Pancreas (tissue), 10 donors: ENCODE measurements at places on chromosomes 5 and 9. TPM values are rescaled to one million over a fixed set of nuclear protein-coding genes. Genes with fewer than 3 reads are reported as not detected.

The ADCY2 gene
- polyA plus RNA-seq, result 0.19 TPM

DNA sequence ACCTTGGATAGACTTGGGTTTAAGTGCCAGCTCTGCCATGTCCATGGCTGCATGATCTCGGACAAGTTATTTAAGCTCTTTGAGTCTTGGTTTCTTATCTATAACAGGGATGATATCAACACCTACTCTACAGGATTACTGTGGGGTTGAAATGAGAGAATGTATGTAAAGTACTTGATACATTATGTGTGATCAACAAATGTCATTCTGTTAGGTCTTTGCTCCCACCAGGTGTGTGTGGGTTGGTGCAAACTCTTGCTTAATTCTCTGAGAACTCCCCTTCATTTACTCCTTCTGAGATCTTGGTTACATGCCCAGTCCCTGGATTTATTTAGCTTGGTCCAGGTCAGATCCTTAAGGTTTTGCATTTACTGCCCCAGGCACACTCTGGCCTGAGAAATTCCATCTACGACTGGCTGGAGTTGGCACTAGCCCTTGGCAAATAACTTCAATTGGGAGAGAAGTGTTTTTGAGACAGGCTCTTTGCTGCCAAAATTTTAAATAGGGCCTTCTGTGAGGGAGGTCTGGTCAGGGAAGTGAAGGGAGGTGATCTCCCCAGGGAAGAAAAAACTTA lies 63.5 kb upstream of the KLF9 start:
- no peak for DNase-seq

DNA sequence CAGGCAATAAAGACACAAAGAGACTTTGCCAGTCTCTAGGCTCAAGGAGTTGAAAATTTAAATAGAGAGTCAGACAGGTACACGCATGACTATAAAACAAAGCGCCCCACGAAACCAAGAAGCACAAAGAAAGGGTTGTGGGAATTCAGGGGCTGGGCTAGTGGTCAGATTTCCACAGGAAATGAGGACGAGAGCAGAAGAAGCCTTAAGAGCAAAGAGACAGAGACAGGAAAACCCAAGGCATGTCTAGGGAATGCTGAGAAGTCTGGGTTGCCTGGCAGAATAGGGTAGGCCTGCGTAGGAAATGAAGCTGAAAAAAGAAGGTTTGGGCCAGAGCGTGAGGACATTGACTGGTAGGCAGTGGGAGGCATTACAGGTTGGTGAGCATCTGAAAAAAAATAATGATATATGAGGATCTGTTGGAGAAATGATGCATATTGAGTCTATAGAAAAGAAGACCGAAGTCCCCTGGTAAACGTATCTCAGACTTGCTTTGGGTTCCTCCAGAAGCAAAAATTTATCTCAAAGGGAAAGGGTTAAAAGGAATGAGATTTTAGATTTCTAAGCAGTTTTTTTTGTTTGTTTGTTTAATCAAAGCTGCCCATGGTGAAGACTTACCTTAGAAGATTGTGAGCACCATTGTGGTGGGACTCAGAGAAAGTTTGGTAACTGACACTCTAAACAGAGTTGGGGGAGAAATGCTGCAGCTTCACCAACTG lies 51.8 kb downstream of the SLC1A3 start:
- no peak for DNase-seq

DNA sequence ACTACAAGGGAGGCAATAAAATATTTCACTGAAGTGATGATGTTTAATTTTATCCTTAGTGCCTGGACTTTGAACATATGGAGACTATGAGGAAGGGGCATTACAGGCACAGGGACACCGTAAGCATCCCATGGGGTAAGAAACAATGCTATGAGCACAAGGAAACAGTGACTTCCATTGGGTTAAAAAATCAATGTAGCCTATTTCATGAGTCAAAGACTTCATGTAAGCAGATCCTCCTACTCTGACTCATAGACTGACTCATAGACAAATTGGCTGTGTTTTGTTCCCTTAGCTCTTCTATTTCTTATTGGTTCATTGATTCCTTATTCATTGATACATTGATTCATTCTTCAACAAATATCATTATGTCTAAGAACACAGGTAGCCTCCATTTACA lies 351.0 kb downstream of the PRELID2 start:
- DNase-seq, result no peak

GRCh38 chr9:105297442-105298075 lies 53.1 kb downstream of the SLC44A1 start:
- no peak for DNase-seq

DNA sequence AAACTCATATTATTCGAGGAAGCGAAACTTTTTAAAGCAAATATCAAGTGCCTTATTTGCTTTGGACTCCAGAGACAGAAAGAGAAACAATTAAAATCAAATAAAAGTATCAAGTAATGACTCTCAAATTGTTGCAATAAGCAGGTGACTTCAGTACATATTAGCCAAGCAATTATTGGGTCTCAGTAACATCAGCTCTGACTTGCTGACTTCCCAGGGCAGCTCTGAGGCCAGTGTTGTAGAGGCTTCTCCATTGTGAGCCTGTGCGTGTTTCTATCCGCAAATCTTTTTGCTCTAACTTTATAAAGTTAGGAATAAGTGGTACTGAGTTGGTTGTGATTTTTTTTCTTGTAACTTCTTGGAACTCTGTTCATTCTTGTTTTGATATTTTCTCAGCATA lies 186.8 kb upstream of the PRLR start:
- no peak for DNase-seq

The ADAMTS19 gene
- polyA plus RNA-seq, result 0.02 TPM

- DNase-seq, result no peak
Observed at GRCh38 chr5:150142959-150143349, 12.7 kb downstream of the PDGFRB start.

- no peak for DNase-seq
Observed at GRCh38 chr9:80375477-80375876, 803.7 kb downstream of the TLE4 start.

DNA sequence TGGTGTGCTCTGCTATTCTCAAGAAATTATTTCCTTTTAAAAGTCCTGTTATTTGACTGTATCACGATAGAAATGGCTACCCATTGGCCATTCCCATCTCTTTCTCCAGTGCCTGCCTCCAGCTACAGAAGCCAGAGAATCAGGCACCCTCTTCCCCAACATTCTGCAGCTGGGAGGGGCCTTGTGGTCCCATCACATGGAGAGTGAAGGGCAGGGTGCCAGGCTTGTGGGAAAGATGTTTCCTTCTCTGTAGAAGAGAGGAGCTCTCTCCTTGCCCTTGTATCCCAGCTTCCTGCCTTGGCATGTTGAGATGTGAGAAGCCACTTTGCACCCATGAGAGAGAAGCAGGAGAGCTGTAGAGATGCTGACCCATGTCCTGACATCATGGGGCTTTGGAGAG lies 465.0 kb downstream of the MTRR start:
- DNase-seq, result no peak

DNA sequence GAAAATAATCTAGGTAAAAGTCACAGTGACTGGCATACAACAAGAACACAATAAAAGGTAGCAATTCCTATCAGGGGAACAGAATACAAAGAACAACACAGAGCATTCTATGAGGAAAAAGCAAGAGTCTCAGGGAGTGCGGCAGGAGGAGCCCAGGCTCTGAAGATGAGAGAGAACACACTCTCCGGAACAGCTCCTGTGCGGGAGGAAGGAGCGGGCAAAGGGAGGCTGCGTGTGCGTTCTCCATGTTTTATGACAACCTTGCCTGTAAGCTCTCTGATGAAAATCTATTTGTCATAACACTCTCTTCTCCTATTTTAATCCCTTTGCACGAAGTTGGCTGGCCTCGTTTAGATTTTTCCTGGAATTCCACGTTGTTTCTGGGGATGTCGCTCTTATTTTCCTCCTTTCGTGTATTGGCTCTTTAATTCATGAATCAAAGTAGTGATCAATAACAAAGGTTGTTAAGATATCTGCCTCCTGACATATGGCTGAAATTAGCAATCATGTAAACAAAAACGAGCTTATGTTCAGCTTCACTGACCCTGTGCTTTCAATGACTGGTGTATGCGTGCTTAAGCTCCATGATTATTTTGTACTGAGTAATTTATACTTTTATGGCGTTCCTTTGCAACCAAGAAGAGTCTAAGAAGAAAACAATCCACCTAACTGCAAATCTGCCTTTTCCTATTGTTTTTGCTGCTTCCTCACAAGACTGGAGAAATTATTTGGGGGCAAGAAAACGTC lies 109.5 kb downstream of the MYO10 start:
- no peak for DNase-seq

GRCh38 chr5:174325961-174326360 lies 280.5 kb downstream of the NSG2 start:
- DNase-seq, result no peak

The DDX4 gene
- 0.02 TPM for polyA plus RNA-seq

GRCh38 chr5:21236971-21237427 lies 1249.0 kb upstream of the CDH18 start:
- DNase-seq, result no peak

GRCh38 chr5:1526681-1527131 lies 2.9 kb upstream of the LPCAT1 start:
- DNase-seq, result no peak

DNA sequence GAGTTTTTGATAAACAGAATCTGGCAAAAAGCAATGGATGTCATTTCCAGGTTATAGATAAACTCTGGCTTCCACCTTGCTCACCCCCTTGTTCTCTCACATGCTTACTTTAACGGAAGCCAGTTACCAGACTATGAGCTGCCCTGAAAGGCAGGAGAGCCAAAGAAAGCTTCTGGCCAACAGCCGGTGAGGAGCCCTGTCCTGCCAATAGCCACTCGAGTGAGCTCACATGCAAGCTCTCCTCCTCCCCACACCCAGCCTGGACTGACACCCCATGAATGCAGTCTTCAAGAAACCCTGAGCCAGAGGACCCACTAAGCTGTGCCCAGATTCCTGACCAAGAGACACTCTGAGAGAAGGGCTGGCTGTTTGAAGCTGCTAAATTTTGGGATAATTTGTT lies 14.4 kb upstream of the SMIM15 start:
- DNase-seq, result no peak

DNA sequence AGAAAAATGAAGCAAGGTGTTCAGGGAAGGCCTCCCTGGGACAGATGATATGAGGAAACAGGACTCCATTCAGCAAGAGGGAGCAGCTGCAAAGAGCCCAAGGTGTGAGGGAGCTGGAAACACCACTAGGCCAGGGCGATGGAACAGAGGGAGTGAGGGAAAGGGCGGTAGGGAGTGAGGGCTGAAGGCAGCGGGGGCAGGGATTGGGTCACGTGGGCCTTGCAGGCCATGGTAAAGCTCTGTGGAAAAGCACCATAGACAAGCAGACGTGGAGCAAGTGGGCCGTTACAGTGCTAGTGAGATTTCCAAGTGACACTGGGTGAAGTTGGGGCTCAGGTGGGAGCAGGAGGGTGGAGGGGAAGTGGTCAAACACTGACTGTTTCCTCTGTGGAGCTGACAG lies 10.8 kb upstream of the PRRC1 start:
- no peak for DNase-seq

GRCh38 chr9:4099976-4100735 lies 199.7 kb downstream of the GLIS3 start:
- DNase-seq, result no peak

The CDO1 gene
- 6.7 TPM for polyA plus RNA-seq

The CHSY3 gene
- polyA plus RNA-seq, result 0.07 TPM

The KCNN2 gene
- polyA plus RNA-seq, result 3.4 TPM

DNA sequence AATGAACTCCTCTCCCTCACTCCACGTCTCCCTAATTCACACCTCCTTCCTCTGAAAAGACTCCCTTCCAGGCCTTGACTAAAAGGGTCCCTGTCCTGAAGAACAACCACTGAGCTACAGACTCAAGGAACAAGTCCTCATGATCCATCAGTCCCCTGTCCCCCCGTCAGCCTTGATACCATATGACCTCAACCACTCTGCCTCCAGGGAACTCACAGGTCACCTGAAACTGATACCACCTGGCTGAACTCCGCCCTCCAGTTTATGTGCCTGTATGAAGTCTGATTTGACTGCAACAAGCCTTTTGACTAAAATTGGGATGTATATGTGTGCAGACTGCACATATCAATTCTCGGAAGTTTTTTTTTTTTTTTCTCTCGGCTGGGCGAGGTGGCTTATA lies 88.7 kb downstream of the UGCG start:
- no peak for DNase-seq

GRCh38 chr9:112848316-112849151 lies 42.1 kb downstream of the SLC46A2 start:
- DNase-seq, result no peak

GRCh38 chr5:74149395-74149794 lies 491.1 kb downstream of the ENC1 start:
- no peak for DNase-seq

GRCh38 chr9:16236311-16236710 lies 634.2 kb downstream of the BNC2 start:
- DNase-seq, result no peak

DNA sequence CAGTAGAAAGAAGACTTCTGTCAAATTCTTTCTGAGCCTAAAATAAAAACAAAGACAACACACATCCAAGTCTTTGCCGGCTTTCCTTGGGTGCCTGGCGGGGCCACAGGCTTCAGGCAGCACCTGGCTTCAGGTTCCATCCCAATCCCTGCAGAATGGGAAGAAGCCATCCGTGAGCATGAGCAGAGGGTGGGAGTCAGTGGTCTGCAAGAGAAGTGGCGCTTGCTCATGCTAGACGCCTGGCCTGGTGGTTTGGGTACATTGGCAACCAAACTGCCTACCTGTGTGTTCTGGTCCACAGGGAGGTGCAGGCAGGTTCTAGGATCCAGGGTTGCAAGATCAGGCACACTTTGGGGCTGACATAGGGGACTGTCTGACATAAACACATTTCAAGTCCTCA lies 47.6 kb upstream of the RETREG1 start:
- no peak for DNase-seq

- DNase-seq, result no peak
Observed at GRCh38 chr5:37873988-37874387, 34.1 kb upstream of the GDNF start.

The KIF4B gene
- not detected for polyA plus RNA-seq

DNA sequence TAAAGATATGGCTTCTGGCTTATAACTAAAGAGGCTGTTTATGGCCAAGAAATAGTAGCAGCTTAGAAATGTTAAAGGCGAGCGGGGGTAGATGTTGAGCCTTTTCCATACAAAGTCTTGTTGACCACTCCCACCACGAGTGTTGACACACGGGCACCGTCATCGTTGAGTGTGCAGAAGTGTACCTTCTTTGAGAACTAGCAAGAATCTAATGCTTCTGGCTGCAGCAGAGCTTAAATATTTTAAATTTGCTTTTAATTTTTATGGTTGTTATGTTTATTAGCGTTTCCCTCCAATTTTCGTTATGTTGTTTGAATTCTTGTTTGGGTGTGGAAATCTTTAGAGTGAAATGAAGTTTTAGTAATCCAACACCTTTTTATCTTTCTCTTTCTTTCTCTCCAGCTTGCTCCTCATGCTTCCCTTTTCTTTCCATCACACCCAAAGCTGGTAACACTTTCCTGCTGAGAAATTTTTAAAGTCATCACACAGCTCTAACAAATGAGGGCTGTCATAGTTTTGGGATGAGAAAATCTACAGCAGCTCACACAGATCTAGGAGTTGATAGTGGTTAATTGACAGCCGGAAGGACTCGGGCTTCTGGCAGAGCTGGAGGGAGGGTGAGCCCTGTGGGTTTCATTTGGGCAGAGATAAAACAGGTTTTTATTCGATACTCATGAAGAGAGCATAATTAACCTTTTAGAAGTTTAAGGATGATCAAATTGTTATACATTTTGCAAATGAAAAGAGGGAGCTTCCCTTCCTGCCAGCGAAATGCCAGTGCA lies 120.1 kb upstream of the ZNF608 start:
- no peak for DNase-seq

The CDH10 gene
- polyA plus RNA-seq, result 2.9 TPM

The BTNL8 gene
- polyA plus RNA-seq, result 0.31 TPM

The PITX1 gene
- 0.15 TPM for polyA plus RNA-seq

The LCN10 gene
- polyA plus RNA-seq, result 54.0 TPM
